ENCODE measurements at places on chromosomes 7 and 10.

DNA sequence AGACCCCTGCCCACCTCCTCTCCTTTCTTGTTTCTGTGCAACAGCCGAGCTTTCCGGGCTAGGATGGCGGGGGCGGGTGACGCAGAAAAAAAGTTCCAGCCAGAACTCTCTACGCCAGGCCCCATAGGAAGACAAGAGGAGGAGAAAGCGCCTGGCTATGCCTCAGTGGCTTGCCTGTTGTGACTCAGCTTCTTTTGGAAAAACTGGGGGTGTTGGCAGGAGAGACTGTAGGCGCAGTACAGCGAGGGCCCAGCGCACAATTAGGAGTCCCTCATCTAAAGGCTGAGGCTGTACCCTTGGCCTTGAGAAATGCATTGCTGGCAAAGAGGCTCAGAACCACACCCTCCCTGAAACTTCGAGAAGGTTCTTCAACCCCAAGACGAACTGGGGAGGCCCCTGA lies 28.0 kb upstream of the KPNA7 start:
- no peak for DNase-seq

GRCh38 chr7:155009570-155010157 lies 6.7 kb upstream of the PAXIP1 start:
- peak; percentile 30 for DNase-seq

GRCh38 chr10:60942788-60943315 lies 1.1 kb downstream of the RHOBTB1 start:
- peak; percentile 33 for DNase-seq

- no peak for DNase-seq
These were observed 5.7 kb upstream of the ITIH2 start for GRCh38 chr10:7697426-7697825.

DNA sequence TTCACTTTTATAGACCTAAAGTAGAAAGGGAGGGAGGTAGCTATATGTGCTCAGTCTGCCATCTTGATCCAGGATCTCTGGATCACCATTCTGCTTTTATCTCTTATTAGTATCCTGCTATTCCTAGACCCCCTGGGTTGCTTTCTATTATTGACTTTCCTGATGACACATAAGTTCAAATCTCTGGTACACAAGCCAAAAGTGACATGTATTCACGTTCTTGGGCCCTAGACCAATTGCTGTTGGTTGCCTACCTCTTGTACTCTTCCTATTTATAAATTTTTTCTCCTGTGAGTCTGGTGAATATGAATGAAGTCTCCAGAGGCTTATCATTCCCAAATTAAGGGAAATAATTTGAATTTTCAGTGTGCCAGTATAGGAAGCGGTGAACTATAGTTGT lies 56.9 kb downstream of the DNMBP start:
- DNase-seq = no peak

- no peak for DNase-seq
These were observed 281.6 kb upstream of the KLF14 start for GRCh38 chr7:131015657-131015958.

- DNase-seq = no peak
These were observed 147.1 kb downstream of the LRRC4 start for GRCh38 chr7:127884066-127884559.

- no peak for DNase-seq
These were observed 83.5 kb downstream of the MICU1 start for GRCh38 chr10:72542396-72542815.

DNA sequence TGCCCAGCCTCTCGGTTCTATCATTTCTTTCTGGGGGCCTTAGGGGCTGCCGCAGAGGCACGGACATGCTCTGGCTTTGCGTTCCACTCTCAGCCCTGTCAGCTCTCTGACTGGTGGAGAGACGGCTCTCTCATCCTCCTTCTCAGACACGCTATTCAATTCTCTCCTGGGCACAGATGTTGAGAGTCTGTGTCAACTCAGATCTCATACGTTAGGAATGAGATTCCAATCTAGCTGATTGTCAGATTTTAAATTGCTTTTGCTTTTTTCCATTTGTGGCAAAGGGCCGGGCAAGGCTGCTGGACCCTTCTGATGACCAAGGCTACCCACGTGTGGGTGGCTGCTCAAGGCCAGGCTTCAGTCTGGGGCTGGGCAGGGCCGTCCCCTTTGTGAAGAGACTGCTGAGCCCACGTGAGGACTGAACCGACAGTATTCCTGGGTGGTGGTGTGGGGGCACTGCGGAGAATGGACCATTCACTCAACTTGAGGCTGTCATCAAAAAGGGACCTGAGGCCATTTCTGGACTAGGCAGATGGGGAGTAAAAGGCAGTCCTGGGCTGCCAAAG lies 71.5 kb downstream of the CLEC2L start:
- DNase-seq = no peak

DNA sequence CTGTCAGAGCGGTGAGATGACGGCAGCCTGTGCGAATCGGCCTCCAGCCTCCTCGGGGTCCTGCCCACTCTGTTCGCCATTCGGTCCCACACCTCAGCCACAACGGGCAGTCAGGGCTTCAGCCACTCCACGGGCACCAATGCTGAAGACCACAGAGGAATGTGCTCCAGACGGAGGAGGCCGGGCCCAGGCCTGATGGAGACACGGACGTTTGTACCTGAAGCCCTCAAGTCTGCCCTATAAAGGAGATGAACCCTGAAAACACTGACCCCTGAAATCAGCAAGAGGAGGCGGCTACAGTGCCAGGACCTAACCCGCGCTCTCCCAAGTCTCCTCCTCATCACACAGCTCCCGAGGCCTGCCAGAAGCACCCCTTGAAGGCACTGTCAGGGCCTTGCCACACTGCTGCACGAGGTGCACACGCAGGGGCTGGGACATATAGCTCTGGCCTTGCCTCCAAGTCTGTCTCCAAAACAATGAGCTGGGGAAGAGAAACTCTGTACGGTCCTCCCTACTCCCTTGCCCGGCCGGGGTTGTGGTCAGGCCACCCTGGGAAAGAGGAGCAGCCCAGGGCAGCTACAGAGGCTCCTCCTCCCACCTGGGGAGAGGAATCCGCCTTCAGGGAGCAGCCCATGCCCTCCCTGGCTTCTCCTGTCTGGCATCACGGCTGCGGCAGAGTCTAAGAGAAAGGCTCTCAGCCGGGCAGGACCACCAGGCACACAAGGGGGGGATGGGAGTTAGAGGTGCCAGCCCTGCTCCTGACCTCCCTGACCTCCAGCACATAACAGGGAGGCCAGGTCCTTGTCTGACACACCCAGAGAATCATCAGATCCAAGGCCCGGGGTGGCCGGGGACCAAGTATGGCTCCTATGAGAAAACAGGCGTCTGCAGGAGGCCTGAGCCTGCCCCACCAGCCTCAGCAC lies 310.1 kb downstream of the PTPRN2 start:
- DNase-seq = no peak

GRCh38 chr7:122746948-122747347 lies 44.2 kb upstream of the RNF148 start:
- no peak for DNase-seq

DNA sequence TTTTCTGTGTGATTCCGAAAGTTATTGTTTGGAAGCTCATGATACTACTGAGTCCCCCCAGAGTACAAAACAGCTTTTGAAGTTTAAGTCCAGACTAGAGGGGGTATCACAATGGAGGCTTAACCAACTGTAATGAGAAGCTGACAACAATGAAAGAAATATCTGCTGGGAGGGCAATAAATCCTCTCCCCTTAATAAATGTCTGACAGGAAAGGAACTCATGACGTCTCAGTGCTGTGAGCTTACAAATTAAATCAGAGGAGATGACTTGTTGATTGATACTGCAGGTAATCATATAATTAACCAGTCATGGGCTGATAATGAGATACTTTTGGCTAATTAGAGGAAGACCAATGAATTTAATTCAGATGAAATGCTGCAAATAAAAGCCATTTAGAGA lies 102.6 kb upstream of the WDR11 start:
- no peak for DNase-seq

DNA sequence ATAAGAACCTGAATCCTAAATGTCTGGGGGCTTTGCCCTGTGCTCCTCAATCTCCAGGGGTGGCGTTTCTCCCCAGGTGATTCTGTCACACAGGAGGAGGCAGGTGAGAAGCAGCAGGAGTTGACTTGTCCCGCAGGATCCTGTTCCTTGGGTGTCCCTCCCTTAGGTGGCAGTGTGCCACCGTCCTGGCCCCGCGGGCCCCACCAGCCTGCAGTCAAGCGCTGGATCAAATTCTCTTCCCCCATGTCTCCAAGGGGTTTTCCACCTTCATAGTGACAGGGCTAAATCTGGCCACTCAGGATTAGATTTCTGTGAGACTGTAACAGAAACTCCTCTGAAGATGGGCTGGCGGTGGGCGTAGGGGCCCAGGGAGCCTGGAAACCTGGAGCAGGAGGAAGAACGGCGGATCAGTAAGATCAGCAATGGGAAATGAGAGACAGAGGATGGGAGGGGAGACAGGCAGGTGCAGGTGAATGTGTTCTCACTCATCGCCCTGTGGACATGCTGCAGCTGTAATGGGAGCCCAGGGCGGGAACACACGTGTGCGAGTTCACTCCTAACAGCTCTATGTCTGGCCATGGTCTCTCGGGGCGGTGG lies 329.2 kb upstream of the COBL start:
- no peak for DNase-seq

DNA sequence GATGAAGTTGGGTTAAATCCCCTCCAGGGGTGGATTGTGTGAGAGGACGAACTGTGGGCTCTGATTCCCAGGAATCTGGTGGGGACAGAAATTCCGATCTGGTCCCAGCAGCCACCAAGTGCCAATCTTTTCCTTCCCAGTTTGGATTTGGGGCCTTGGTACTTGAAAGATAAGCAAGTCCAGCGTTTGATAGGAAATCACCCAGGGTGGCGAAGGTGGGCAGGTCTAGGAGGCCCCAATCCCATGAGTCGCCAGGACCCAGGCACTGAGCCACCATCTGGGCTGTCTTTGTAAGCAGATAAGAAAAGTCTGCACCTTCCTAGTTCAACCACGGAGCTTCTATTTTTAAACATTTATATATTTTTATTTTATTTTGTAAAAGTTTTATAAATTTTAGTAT lies 122.6 kb upstream of the LSM8 start:
- no peak for DNase-seq

DNA sequence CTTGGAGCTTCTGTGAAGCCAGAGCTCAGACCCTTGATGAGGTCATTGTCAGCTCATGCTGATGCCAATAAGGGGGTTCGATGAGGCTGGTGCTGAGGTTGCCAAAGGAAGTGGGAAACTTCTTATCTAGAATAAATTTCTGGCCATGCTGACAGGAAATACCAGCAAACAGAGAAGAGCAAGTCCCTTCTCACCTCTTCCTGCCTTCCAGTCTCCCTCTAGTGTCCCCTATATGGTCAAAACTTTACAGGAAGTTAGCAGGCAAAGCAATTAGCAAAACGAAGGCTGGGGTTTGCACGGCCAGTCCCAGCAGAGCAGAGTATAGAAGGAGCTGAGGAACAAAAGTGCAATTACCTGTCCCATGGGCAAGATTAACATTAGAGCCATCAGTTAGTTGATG lies 15.1 kb upstream of the NEUROG3 start:
- DNase-seq = no peak

DNA sequence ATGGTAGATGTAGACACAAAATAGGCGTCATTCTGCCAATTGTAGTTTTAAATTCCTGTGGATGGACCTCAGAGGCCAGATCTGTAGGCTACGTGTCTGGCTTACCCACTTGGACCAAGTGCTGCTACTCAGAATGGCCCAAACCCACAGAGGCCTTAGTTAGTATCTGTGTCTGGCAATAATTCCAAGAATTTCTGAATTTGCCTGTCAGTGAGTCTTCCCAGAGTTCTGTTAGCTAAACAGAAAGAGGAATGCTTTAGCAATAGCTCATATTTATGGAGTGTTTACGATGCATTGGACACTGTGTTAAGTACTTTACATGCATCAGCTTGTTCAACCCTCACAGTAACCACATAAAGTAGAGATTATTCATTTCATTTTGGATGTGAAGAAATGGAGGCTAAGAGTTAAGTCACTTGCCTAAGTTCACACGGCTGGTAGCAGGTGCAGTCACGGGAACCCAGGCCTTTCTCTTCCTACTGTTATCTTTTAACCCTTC lies 231.8 kb downstream of the PTEN start:
- DNase-seq = no peak

DNA sequence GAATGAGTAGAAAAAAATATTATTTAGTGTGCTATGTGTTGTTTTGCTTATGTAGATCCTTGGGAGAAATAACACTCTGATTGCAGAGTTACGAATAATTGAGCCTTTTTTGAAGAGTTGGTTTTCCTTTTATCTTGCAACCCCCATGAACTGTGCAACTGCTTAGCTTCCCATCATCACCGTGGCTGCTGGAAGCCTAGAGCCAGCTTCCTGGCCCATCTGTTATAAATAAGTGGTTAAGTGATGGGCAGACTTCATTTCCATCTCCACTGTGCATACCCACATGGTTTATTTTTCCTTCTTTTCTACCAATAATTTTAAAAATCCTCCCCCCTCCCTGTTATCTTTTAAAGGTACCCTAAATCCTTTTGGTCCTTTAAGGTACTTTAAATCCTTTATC lies 554.9 kb upstream of the GALNT17 start:
- DNase-seq = no peak

- no peak for DNase-seq
These were observed 84.3 kb upstream of the CACNA2D1 start for GRCh38 chr7:82527851-82528250.

- no peak for DNase-seq
These were observed 27.4 kb downstream of the MAPK8 start for GRCh38 chr10:48333856-48334255.

GRCh38 chr7:88452646-88453045 lies 146.0 kb upstream of the STEAP4 start:
- DNase-seq = no peak

DNA sequence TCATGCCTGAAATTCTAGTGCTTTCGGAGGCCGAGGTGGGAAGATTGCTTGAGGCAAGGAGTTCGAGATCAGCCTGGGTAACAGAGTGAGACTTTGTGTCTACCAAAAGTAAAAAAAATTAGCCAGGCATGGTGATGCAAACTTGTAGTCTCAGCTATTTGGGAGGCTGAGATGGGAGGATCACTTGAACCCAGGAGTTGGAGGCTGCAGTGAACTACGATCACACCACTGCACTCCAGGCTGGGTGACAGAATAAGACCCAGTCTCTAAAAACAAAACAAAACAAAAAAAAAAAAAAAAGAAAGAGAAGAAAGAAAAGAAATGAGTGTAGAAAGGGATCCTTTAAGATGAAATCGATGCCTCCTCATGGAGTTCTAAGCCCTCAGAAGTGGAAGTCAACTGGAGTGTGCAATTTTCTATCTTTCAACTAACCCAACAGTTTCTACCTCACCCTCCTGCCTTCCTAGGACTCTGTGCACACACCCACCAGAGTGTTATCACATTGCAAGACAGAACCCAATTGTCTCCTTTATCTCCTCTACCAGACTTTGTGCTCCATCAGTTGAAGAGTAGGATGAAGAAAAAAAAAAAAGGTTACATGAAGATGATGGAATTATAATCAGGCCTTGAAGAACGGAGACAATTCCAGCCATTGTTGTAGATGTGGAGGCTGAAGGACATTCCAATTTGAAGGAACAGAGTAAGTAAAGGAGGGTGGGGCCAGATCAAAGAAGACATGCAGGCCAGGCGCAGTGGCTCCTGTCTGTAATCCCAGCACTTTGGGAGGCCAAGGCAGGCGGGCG lies 26.9 kb downstream of the NYAP1 start:
- DNase-seq = no peak

DNA sequence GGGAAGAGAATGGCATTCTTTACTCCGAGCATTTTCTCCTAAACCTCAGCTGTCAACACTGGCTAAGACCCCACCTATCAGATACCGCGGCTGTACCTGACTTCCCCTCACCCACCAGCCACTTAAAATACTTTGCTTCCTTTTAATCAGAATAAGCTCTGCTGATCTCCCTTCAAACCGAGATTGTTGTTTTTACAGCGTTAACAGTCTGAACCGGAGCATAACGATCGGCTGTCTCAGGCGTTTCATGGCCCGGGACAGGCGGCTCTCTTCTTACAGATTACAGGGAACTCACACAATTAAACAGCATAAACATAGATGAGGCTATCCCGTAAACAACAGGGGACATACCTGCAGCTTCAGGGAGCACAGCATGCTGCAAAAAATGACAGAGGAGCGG lies 174.3 kb upstream of the RNF32 start:
- DNase-seq = no peak

All from activated CD4-positive, alpha-beta T cell treated with anti-CD3 and anti-CD28 coated beads, Interleukin-10, Interleukin-2, amounts not matched to agents 100 ng/mL and 50 ng/mL, durations not matched to agents 16 hours and 8 hours (primary cell).